ENCODE measurements at places on chromosomes 6 and 20. TPM values are rescaled to one million over a fixed set of nuclear protein-coding genes. Genes with fewer than 3 reads are reported as not detected.

PLAGL1 gene
- 15.4 TPM for total RNA-seq

FOXF2 gene
- total RNA-seq: 0.15 TPM

VGLL2 gene
- 108 TPM for total RNA-seq

PRL gene
- not detected for total RNA-seq

NMBR gene
- total RNA-seq: not detected

GRCh38 chr6:146200176-146200575, 171.3 kb downstream of the GRM1 start:
- H3K36me3 ChIP-seq: no peaks in the 10 kb centered on the region
- H3K27me3 ChIP-seq: no peaks in the 10 kb centered on the region
- no peak overlapping the region for H3K4me3 ChIP-seq
- no peak overlapping the region for H3K27ac ChIP-seq

GRCh38 chr6:136446579-136447187, 103.5 kb downstream of the MAP7 start:
- H3K4me3 ChIP-seq: no peak overlapping the region
- H3K27ac ChIP-seq: no peak overlapping the region
- H3K4me1 ChIP-seq: no peaks in the 10 kb centered on the region
- DNase-seq: no peak
